ENCODE measurements at places on chromosomes 6 and 20. TPM values are rescaled to one million over a fixed set of nuclear protein-coding genes. Genes with fewer than 3 reads are reported as not detected.

AKIRIN2 gene
- 81.9 TPM for total RNA-seq

DNA sequence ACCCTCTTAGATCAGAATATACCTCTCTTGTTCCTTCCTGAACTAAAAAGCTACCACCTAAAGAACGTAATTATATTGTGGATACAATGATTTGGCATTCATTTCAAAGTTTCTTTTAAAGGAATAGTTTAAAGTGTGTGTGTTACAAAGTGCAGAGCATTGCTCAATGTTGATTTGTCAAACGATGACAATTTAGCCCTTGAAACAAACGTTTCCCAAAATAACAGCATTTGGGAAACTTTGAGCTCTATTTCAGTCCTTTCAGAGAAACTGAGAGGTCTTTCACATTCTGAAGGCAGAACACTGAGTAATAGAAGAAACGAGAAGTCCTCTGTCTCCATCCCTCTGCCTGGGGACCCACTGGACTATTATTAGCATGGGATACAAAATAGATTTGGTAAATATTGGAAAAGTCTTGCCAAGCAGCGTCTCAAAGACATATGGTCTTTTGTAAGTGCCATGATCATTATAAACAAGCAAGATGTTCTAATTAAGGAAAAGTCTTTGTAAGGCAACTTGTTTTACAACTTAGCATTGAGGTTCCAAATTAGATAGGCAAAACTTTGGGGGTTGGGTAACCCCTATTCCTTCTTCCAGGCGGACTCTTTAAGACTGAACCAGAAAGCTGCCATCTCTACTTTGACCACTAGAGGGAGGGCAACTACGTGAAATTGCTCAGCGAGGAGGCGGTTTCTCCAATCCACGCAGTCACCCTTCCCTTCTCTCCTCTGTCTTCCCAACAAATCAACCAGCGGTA, 208.8 kb downstream of the RNF144B start:
- H3K36me3 ChIP-seq = no peaks in the 10 kb centered on the region
- no peak overlapping the region for H3K4me3 ChIP-seq

DNA sequence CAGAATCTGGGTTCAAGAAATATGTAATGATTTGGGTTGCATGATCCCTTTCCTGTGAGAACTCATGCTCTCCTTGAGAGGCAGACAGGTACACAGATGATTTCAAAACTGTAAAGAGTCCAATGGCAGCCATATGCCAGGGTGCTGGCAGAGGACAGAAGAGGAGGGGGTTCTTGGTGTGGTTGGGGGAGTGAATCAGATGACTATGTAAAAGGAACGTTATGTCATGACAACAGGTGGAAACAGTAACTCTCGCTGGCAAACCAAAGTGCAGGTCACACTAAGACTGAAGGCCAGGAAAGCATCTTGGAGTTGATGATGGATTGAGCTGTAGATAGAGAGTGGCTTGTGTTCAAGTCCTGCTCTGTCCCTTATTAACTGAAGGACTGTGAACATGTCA, 20.3 kb downstream of the OR2A4 start:
- no peaks in the 10 kb centered on the region for H3K36me3 ChIP-seq
- no peaks in the 10 kb centered on the region for H3K27me3 ChIP-seq
- H3K4me1 ChIP-seq = no peaks in the 10 kb centered on the region
- no peak overlapping the region for H3K4me3 ChIP-seq
- no peak overlapping the region for H3K27ac ChIP-seq

RHAG gene
- not detected for total RNA-seq

HCK gene
- 0.73 TPM for total RNA-seq

DNA sequence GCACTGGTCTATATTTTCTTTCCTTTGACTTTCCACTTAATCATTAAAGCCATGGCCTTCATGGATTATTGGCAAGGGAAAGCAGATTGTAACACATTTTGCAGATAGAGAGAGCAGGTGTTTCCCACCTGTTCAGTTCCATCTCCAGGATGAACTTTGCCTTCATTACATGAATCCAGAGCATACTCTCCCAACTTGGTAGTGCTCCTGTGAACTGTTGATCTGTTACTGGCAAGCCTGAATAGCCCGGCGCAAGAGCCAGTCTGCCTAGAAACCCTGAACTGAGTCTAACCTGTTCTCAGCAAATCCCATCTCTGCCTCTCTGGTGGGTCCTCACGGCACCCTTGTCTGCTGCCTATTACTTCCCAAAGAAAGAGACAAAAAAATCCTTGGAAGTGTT, 210.3 kb downstream of the PLCB1 start:
- no peak overlapping the region for H3K4me3 ChIP-seq
- H3K27ac ChIP-seq = no peak overlapping the region
- no peak for DNase-seq
- H3K36me3 ChIP-seq = no peaks in the 10 kb centered on the region
- no peaks in the 10 kb centered on the region for H3K4me1 ChIP-seq

ECHDC1 gene
- total RNA-seq = 21.2 TPM

LPA gene
- not detected for total RNA-seq

DNA sequence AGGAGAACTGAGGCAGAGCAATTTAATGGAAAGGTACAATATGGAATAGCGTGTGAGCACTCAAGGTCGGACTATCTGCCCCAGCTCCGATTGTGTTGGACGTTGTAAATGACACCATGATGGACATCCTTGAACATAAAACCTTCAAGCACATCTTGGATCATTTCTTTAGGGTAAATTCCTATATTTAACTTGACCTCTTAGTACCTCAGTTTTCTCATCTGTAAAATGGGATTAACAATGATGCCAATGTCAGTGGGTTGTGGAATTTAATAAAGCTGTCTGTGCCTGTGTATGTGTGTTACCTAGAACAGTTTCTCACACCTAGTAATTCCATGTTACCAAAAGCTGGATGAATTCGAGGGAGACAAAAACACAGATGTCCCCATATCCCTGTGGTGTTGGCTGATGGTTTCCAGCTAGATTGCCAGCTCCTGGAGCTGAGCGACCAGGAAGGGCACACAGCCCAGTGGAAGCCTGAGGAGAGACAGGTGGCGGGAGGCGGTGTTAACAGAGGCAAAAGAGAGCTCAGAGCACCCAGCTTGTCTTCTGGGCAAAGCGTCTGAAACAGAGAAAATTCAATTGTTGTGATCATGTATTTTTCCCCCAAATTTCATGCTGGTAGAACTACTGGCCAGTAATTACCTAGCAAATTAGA, 32.6 kb downstream of the MDFI start:
- H3K27me3 ChIP-seq = no peaks in the 10 kb centered on the region
- H3K4me3 ChIP-seq = no peak overlapping the region
- no peaks in the 10 kb centered on the region for H3K4me1 ChIP-seq
- no peak for DNase-seq
- no peaks in the 10 kb centered on the region for H3K36me3 ChIP-seq

DNA sequence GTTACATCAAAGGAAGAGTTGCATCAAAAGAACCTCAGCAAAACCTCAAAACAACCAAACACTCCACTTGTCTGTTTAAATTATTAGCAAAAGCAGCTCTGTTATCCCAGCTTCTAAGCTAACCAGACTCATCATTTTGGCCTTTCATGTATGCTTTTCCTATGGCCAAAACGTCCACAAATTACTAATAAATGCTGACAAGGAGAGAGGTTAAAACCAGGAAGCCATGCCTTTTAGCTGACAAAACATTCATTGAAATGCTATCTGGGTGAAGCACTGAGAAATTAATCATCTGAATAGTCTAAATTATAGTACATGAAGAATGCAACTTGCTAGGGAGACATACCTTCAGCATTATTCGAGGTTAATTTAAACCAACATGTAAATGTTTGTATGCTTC, 80.6 kb downstream of the LAMA2 start:
- no peaks in the 10 kb centered on the region for H3K4me1 ChIP-seq
- H3K36me3 ChIP-seq = no peaks in the 10 kb centered on the region
- no peak overlapping the region for H3K4me3 ChIP-seq
- H3K27me3 ChIP-seq = no peaks in the 10 kb centered on the region

DNA sequence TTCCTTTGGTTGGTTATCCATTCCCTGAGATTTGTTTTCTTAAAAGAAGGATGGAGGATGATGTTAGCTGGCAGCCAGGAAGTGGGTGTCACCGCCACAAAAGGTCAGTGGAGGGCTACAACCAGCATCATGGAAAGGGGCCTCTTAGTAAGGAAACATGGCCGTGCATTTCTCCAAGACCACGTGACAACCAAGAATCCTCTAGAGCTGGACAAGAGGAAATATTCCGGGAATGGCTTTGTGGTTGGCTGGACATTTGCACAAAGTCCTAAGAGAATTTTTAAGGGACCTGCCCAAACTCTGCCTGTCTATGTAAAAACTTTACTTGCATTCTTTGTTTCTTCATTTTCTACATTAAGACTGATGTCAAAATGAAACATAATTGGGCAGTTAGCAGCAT, 399.9 kb upstream of the MARCKS start:
- H3K27me3 ChIP-seq = no peaks in the 10 kb centered on the region
- no peaks in the 10 kb centered on the region for H3K36me3 ChIP-seq
- H3K27ac ChIP-seq = no peak overlapping the region
- no peak overlapping the region for H3K4me3 ChIP-seq
- H3K4me1 ChIP-seq = no peaks in the 10 kb centered on the region

- H3K4me1 ChIP-seq = peaks cover 13% of the 10 kb centered on the region
- no peak overlapping the region for H3K4me3 ChIP-seq
- H3K27me3 ChIP-seq = no peaks in the 10 kb centered on the region
These were observed 46.4 kb upstream of the NT5E start for GRCh38 chr6:85403331-85404015.

DNA sequence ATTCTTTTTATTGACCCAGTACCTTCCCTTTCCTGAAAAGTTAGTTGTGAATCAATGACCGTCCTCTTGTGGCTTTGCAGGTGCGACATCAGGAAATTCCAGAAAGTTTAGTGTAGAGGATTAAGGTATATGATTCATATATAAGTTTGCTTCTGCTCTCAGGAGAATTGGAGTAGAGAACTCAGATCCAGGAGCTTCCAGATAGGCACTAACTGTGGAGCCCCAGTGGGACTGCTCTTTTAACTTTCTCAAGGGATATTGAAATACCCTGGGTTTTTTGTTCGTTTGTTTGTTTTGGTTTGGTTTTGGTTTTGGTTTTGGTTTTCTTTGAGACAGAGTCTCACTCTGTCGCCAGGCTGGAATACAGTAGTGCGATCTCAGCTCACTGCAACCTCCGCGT, 9.5 kb downstream of the TAAR2 start:
- no peaks in the 10 kb centered on the region for H3K27me3 ChIP-seq
- no peak overlapping the region for H3K4me3 ChIP-seq
